KBM-7 (cell line): ENCODE measurements at places on chromosomes 1 and 21.
A peak's percentile ranks its signal among the peaks of the same experiment; 100 is the strongest.

- peak; percentile 76 for DNase-seq
These were observed 8.5 kb downstream of the SERINC2 start for GRCh38 chr1:31421371-31422040.

- no peak for DNase-seq
These were observed 5.5 kb downstream of the NKAIN1 start for GRCh38 chr1:31234123-31234708.

DNA sequence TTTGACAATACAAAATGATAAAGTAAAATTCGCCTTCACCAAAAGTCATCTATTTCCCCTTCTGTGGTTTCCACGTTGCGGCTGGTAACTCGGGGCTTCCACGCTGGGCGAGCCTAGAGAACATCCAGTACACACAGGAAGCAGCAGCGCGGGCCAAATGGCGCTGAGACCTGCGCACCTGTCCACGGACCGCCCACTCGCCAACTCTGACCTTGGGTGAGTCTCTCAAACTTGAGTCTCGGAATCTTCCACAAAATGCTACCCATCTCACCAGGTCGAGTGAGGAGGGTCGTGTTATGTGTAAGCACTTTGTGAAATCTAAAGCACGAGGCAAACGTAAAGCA is 820 bp upstream of the TTF2 start:
- no peak for DNase-seq

DNA sequence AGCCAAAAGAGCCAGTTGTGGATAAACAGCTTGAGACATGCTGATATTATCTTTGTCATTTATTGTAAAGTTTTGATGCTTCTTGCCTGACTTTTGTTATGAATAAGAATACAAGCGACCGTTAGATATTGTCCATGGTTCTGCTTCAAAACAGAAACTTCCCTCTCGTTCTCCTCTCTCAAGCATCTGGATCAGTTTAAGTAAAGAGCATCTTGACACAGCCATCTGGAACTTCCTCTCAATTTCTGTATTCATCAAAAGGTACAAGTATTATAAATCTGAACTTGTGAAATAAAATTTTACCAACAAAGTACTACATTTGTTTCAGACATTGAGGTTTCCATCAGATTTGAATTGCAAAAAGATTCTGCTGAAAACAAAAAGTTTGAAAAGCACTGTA is 36.4 kb upstream of the CLDN14 start:
- no peak for DNase-seq

- DNase-seq, result no peak
These were observed 281.2 kb downstream of the AKT3 start for GRCh38 chr1:243568793-243569192.

- no peak for DNase-seq
These were observed 3.0 kb upstream of the RRP1 start for GRCh38 chr21:43786300-43786806.

GRCh38 chr1:47555841-47556560 is 118.2 kb downstream of the FOXD2 start:
- DNase-seq, result no peak

DNA sequence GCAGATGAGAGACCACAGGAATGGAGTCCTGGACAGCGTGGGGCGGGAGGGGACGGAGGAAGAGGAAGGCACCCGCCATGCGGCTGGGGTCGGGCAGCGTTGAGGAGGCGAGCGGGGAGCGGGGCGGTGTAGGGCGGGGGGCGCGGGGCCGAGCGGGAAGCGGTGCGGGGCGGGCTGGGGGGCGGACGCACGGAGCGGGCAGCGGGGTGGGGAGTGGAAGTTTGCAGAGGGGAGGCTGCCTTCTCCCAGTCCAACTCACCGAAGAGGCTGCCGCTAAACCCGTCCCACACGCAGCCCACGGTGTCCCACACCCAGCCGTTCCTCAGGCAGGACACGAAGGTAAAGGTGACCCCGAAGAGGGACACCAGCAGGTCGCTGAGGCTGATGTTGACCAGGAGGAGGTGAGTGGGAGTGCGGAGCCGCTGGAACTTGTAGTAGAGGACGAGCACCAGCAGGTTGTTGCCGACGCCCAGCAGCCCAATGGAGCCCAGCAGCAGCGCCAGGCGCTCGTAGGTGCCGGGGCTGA is 483 bp downstream of the CHML start:
- DNase-seq, result peak; percentile 63
